Brain (organoid and tissue), 16 donors: ENCODE measurements at places on chromosomes 13 and 19.

DNA sequence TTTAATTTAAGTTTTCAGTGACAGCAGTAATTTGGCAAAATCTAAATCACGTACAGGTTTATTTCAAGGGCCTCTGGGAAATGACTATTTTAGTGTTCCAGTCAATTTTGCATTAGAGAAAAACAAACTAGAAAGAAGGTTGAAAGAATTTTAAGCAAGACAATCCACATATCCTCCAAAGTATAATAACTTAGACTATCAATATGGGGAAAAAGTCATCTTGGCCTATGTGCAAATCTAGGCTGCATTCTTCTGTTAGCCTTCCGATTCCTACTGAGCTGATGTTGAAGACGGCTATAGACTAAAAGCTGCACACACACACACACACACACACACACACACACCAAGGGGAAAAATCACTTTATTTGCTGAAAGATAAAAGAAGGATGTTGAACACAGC, 81.3 kb downstream of the SLITRK6 start:
- no peak for DNase-seq

- DNase-seq: no peak
Measured at GRCh38 chr13:73171271-73171682, 112.5 kb downstream of the KLF5 start.

GRCh38 chr19:45742969-45743368, 9.7 kb downstream of the MEIOSIN start:
- no peak for DNase-seq

GRCh38 chr19:55457683-55458457, 3.6 kb downstream of the ISOC2 start:
- no peak for DNase-seq

GRCh38 chr19:35955881-35956634, 19.9 kb downstream of the LRFN3 start:
- no peak for DNase-seq

DNA sequence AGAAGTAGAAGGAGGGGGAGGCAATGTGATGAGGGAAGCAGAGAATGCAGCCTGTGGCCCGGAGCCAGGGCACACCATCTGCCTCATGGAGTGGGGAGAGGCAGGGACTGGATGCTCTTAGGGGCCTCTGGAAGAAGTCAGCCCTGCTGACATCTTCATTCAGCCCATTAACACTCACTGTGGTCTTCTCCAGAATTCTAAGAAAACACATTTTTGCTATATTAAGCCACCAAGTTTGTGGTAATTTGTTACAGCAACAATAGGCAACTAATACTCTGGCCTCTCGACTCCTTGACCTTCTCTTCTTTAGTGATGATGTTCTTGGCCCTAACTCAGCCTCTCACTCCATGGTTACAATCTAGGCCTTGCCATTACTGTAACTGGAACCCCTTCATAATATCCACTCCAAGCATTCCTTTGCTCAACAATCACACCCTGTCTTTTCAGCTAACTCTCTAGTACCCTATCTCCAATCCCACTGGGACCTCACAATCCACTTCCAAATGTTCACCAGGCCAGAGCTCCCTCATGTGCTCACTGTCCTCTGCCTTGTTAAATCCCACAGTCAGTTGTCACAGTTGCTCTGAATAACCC, 98.5 kb downstream of the MIPEP start:
- peak; percentile 36 for DNase-seq

- no peak for DNase-seq
Measured at GRCh38 chr13:73278186-73278585, 219.4 kb downstream of the KLF5 start.

DNA sequence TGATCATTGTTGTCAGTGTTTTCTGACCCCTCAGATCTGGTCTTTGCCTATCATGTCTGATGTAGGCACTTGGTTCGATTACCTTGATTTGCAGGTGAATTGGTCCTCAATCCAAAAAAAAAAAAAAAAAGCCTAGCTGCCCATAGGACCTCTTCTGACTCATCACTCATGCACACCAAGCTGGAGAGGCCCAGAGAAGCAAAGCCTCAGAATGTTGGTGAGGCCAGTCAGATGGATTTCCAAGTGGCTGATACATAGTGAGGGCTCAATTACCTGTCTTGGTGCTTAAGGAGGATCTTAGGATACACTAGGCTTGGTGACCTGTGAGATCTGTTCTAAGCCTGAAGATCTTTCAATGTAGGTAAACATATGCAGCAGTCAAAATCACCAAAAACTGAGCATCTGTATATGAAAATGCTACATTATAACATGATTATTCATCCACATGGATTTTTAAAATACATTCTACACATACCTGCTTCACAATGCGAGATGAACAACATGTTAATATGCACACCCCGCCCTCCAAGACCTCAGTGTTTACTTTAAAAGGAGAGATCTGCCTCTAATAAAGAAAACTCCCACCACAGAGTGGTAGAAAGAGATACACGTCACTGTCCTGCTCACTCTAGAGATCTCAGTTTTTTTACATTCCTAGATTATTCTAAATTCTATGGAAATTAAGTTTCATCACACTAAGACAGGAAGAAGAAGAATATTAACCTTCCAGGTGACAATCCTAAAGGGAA, 79.9 kb upstream of the RAP2A start:
- no peak for DNase-seq

DNA sequence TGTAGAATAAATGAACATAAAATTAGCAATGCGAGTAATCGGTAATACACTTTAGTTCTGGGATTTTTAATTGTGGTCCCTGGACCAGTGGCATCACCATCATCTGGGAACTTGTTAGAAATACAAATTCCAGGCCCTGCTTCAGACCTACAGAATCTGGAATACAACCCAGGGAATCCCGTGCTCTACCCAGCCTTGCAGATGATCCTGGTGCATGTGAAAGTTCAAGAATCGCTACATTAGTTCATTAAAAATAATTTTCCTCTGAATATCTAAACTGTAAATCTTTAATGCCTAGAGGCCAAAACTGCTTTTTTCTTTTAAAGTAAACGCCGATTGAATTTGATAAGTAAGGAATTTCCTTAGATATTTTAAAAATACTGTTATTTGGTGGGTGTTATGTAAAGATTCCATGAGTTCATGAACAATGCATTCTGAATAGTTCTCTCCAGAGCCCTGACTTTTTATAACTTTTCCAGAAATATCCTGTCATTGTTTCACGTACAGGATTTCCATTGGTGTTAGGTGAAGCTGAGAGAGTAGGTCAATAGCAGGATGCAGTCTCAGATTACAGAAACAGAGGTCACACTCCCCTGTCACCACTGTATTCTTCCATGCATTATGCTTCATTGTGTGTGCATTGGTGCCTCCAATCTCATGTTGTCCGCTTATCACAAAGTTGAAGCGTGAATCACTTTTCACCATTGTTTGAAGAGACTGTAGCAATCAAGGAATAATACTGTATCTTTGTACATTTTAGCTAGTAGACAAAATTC, 596.5 kb upstream of the KLF12 start:
- no peak for DNase-seq

DNA sequence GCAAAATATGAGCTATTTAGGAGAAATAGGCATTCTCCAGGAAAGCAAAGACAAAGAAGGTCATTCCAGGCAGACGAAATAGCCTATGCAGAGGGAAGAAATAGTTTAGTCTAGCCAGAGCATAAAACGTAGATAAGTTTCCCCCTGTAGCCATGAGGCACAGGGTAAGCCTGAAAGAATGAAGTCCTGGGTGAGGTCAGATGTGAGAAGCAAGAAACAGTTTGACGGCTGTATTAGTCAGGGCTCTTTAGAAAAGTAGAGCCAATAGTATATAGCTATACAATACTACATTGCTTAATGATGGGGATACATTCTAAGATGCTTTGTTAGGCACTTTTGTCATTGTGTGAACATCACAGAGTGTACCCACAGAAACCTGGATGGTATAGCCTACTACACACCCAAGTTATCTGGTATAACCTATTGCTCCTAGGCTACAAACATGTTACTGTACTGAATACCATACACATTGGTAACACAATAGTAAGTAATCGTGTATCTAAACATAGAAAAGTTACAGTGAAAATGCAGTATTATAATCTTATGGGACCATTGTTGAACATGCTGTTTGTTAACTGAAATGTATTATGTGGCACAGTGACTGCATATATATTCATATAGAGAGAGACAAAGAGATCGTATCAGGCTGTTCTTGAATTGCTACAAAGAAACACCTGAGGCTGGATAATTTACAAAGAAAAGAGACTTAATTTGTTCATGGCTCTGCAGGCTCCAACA, 59.3 kb upstream of the WDFY2 start:
- DNase-seq: no peak

DNA sequence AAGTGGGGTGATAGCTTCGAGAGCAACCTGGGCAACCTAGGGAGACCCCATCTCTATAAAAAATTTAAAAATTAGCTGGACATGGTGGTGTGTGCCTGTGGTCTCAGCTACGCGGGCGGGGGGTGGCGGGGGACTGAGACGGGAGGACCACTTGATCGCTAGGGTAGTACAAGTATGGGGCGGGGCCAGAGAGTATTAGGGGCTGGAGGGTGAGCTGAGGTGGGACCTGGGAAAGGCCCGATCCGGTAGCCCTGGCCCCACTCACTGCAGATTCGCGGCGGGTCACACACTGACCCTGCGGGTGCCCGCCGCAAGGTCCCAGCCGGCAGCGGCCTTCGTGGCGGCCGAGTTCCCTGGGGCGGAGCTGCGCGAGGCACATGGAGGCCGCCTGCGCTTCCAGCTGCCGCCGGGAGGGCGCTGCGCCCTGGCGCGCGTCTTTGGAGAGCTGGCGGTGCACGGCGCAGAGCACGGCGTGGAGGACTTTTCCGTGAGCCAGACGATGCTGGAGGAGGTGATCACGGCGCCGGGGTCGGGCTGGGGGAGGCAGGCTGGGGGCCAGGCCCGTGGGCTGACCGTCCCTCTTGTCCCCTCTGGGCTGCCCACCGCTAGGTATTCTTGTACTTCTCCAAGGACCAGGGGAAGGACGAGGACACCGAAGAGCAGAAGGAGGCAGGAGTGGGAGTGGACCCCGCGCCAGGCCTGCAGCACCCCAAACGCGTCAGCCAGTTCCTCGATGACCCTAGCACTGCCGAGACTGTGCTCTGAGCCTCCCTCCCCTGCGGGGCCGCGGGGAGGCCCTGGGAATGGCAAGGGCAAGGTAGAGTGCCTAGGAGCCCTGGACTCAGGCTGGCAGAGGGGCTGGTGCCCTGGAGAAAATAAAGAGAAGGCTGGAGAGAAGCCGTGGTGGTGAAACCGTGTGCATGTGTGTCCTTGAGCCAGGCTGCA, 2.0 kb upstream of the ARHGAP45 start:
- DNase-seq: peak; percentile 60

- DNase-seq: peak; percentile 61
Measured at GRCh38 chr13:36918246-36919131, 1.5 kb downstream of the SMAD9 start.

GRCh38 chr13:110559429-110559943, 2.0 kb downstream of the RAB20 start:
- no peak for DNase-seq

- DNase-seq: no peak
Measured at GRCh38 chr19:40081411-40081810, 9.3 kb downstream of the ZNF780A start.

GRCh38 chr13:90518417-90518816, 829.1 kb upstream of the MIR17HG start:
- no peak for DNase-seq

GRCh38 chr13:97076898-97077297, 82.6 kb upstream of the OXGR1 start:
- DNase-seq: no peak

DNA sequence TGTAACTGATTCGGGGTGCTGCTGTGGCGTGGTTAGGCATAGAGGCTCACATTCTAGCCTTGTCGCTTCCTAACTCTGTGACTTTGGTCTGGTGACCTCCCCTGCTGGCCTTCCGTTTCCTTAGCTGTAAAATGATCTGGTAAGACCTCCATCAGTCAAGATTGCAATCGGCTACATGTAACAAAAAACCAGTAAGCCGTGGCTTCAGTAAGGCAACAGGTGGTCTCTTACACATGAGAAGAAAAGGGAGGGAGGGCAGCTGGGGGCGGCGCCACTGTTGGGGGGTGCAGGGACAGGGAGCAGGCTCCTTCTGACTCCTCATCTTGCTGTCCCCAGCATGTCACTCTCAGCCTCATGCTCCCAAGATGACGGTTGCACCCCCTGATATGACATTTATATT, 148.0 kb downstream of the SIPA1L3 start:
- DNase-seq: no peak

- peak; percentile 78 for DNase-seq
Measured at GRCh38 chr13:91017031-91017668, 330.3 kb upstream of the MIR17HG start.

- DNase-seq: peak; percentile 54
Measured at GRCh38 chr13:50286324-50286723, 271.1 kb downstream of the KCNRG start.

DNA sequence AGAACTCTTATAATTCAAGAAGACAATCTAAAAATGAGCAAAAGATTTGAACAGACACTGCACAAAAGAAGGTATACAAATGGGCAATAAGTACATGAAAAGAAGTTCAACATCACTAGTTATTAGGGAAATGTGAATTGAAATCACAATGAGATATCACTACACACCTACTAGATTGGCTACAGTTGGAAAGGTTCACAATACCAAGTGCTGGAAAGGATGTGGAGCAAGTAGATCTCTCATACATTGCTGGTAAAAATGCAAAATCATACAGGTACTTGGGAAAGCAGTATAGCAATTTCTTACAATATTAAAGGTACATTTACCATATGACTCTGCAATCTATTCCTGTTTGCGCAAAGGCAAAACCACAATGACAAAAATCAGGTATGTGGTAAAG, 145.7 kb downstream of the LHFPL6 start:
- DNase-seq: no peak

- no peak for DNase-seq
Measured at GRCh38 chr19:6384381-6384780, 8.6 kb downstream of the GTF2F1 start.

DNA sequence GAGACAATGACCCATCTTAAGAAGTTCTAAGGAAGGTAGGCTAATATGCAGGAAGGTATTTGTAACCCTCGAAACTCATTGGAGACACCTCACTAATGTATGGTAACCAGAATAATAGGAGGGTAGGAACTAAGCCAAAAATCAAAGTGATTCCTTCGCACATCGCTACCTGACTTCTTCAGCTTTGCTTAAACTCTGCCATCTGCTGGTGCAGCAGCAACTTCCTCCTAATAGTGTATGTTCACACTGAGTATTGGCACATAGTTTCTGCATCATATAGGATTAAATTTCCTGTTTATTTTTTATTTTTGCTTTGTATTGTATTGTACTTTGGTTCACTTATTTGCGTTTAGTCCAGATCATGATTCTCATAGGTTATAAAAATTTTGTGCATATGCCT, 676.2 kb downstream of the GPC5 start:
- no peak for DNase-seq

GRCh38 chr13:72963762-72964161, 95.0 kb upstream of the KLF5 start:
- DNase-seq: no peak

- no peak for DNase-seq
Measured at GRCh38 chr13:36259361-36260137, 38.1 kb downstream of the CCDC169 start.

- DNase-seq: peak; percentile 49
Measured at GRCh38 chr13:33446821-33447725, 161.5 kb upstream of the STARD13 start.

GRCh38 chr13:79455331-79455730, 25.6 kb upstream of the NDFIP2 start:
- DNase-seq: no peak

GRCh38 chr13:80001510-80001842, 339.4 kb downstream of the SPRY2 start:
- DNase-seq: no peak

GRCh38 chr13:29934531-29935308, 84.3 kb upstream of the UBL3 start:
- DNase-seq: no peak

GRCh38 chr13:62194371-62194770, 778.7 kb upstream of the PCDH20 start:
- no peak for DNase-seq

GRCh38 chr19:23718802-23719201, 31.8 kb upstream of the ZNF675 start:
- DNase-seq: no peak
